Naive thymus-derived CD4-positive, alpha-beta T cell (primary cell): ENCODE measurements at places on chromosomes 5 and 9. TPM values are rescaled to one million over a fixed set of nuclear protein-coding genes. Genes with fewer than 3 reads are reported as not detected.

- no peak overlapping the region for H3K27ac ChIP-seq
- no peak for DNase-seq
- no peaks in the 10 kb centered on the region for H3K36me3 ChIP-seq
- no peak overlapping the region for H3K4me3 ChIP-seq
- H3K27me3 ChIP-seq: no peaks in the 10 kb centered on the region
- H3K4me1 ChIP-seq: no peaks in the 10 kb centered on the region
Observed at GRCh38 chr5:143554918-143555477, 151.5 kb upstream of the NR3C1 start.

- DNase-seq: no peak
- H3K27ac ChIP-seq: no peak overlapping the region
- H3K27me3 ChIP-seq: peaks cover 8% of the 10 kb centered on the region
- H3K4me3 ChIP-seq: no peak overlapping the region
Observed at GRCh38 chr9:101487443-101487840, 46.2 kb upstream of the RNF20 start.

DNA sequence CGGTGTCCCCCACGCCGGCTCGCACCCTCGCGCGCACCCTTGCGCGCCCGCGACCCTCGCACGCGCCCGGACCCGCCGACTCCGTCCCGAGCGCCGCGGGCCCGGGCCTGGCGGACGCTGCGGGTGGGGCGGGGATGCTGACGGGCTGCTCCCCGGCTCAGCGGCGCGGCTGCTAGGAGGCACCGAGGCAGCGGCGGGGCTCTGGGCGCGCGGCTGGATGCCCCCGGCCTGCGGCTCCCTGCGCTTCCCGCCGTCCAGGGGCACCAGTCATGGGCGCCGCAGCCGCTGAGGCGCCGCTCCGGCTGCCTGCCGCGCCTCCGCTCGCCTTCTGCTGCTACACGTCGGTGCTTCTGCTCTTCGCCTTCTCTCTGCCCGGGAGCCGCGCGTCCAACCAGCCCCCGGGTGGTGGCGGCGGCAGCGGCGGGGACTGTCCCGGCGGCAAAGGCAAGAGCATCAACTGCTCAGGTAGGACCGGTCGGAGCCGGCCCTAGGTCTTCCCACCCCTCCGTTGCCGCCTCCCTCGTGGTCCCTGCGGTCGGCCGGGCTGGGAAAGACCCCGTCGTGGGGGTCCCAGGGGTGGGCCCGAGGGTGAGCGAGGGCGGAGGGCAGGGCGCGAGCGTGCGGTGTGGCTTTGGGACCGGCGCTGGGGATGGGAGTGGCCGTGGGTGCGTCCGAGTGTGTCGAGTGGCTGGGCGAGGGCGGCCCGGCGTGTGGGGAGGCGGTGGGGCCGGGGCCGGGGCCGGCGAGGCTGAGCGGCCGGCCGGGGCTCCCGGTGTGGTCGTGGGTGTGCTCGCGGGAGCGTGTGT lies 530 bp downstream of the TMEFF1 start:
- H3K4me1 ChIP-seq: no peaks in the 10 kb centered on the region
- peak overlapping the region; percentile 35 for H3K4me3 ChIP-seq
- no peaks in the 10 kb centered on the region for H3K36me3 ChIP-seq
- H3K27me3 ChIP-seq: no peaks in the 10 kb centered on the region

Gene CCL19
- not detected for total RNA-seq

Gene TAF1L
- 0.05 TPM in 1 of 2 replicates, not detected in the other for total RNA-seq

Gene TRAF1
- total RNA-seq: 70.1 TPM

DNA sequence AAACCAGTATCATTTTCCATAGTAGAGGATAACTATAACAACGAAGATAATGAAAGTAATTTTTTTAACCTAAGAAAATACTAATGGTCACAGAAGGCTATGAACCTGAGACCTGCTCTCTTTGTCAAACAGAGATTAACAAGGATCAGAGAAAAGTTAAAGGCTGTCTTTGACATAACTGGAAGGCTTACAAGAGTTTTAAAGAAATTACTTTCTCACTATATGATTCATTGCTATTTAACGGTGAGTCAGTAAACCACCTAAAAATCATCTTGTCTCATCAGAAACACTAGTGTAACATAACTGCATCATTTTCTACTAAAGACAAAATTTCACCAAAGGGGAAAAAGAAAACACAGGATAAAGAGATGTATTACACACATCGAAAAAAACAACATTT lies 19.3 kb downstream of the MLANA start:
- no peaks in the 10 kb centered on the region for H3K4me1 ChIP-seq
- no peak for DNase-seq
- H3K27ac ChIP-seq: no peak overlapping the region
- H3K36me3 ChIP-seq: no peaks in the 10 kb centered on the region
- no peak overlapping the region for H3K4me3 ChIP-seq

Gene TMEM215
- not detected for total RNA-seq

DNA sequence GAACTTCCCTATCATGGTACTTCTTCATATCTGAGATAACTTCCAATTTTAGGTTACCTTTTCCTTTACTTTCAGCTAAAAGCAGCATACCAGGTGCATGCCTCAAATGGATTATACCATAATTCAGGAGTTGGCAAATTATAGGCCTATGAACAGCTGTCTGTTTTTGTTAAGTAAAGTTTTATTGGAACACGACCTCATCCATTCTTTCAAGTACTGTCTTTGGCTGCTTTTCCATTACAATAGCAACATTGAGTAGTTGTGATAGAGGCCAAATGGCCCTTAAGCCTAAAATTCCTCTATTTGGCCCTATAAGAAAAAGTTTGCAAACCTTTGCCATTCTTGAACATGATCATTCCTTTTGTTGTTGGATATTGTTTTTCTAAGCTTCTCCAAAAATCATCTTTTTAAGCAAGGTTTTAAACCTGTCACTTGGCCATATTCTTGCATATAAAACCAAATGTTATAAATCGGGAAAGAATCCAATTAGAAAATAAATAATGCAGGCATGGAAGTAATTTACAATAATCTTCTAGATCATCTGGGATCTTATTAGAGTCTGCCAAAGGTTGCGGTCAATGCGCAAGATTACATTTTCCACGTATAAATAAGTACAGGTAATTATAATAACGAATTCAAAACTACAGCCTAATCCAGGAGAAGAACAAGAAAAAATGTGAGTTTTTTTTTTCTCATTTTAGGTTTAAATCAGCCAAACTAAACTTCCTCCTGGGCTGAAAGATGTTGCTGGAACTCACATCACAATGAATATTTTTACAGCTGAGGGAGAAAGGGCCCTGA lies 226.5 kb upstream of the ANKRD55 start:
- no peaks in the 10 kb centered on the region for H3K36me3 ChIP-seq
- H3K27me3 ChIP-seq: no peaks in the 10 kb centered on the region
- H3K27ac ChIP-seq: no peak overlapping the region
- H3K4me1 ChIP-seq: no peaks in the 10 kb centered on the region
- no peak for DNase-seq
- H3K4me3 ChIP-seq: no peak overlapping the region

DNA sequence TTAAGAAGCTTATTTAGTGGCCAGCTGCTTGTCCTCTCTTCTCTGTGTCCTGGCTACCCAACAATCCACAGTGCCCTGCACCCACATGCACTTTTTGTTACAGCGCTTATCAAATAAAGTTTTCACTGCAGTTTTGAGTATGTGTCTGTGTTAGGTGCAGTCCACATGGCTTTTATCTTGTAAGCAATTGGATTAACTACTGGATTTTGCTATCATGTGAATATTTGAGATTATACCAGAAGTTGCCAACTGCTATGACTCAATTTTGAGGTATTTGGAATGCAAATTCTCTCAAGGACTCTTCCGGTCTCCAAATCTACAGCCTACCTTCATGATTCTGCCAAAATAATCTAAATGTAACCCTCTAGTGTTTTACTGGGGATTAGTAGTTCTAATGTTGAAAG lies 690.2 kb downstream of the NR2F1-AS1 start:
- no peak overlapping the region for H3K27ac ChIP-seq
- no peaks in the 10 kb centered on the region for H3K4me1 ChIP-seq
- H3K27me3 ChIP-seq: no peaks in the 10 kb centered on the region
- no peaks in the 10 kb centered on the region for H3K36me3 ChIP-seq
- H3K4me3 ChIP-seq: no peak overlapping the region

DNA sequence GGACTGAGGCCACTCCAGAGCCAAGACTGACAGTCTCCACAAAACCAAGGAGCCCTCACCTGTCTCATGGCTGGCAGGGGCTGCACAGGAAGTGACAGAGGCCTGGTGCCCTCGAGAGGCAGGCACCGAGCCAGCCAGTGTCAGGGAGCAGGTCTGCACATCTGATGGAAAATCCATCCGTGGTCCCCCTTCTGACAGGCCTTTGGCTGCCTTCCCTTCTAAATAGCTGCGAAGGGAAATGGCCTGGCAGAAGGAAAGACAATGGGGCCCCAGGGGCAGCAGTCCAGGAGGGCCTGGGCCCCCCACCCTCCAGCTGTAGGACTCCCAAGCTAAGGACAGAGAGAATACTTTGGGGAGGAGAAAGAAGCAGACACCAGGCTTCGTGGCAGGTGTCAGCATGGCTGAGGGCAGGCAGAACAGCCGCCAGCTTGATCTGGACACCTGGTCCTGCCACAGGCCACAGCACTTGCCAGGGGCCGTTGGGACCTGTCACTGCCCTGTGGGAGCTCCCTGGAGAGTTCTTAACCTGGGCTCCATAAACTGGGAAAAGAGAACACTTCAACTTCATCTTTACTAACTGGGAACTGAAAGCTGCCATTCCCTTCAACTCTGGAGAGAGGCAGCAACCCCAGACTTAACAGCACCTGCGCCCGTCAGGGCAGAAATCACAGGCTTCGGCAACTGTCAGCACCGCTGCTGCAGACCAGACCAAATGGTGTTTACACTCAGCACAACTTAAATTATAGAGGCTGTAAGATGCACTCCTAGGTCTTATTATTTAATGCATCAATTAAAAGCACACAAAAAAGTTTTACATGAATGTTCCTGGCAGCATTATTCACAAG lies 22.0 kb downstream of the ADAMTS2 start:
- H3K36me3 ChIP-seq: no peaks in the 10 kb centered on the region
- no peak overlapping the region for H3K27ac ChIP-seq
- no peak for DNase-seq
- no peaks in the 10 kb centered on the region for H3K27me3 ChIP-seq
- H3K4me1 ChIP-seq: no peaks in the 10 kb centered on the region

- no peak for DNase-seq
- H3K4me1 ChIP-seq: peaks cover 11% of the 10 kb centered on the region
- no peaks in the 10 kb centered on the region for H3K27me3 ChIP-seq
- peak overlapping the region; percentile 98 for H3K4me3 ChIP-seq
- peak overlapping the region; percentile 86 for H3K27ac ChIP-seq
Observed at GRCh38 chr9:34047864-34048726, 592 bp downstream of the UBAP2 start.

Gene PCA3
- total RNA-seq: not detected

Gene TYRP1
- not detected for total RNA-seq

DNA sequence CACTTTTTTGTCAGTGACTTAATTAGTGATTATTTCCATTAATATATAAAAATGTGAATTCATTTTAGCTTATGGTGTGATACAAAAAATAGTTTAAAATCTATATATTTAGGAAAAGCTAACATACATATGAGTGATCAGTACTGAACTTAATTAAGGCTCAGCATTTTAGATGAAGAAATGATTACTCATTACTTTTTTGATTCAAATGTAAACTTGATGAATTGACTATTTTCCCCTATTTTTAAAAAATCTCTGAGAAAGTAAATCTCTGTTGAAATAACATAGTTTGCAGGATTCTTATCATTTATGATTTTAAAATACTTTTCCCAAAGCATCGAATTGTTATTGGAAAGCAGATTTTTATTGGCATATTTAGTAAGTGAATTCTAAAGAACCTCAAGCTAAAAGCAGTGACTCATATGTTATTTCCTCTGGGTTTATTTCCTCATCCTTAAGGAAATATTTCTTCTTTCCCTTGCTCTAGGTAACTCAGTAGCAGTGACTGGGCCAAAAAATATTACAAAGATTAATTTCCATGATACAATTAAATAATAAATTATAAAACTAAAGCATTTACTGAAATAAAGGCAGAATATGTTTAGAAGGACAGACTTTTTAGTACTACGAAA lies 290.6 kb downstream of the FER start:
- no peak overlapping the region for H3K27ac ChIP-seq
- no peaks in the 10 kb centered on the region for H3K4me1 ChIP-seq
- no peak overlapping the region for H3K4me3 ChIP-seq
- no peak for DNase-seq
- no peaks in the 10 kb centered on the region for H3K36me3 ChIP-seq

DNA sequence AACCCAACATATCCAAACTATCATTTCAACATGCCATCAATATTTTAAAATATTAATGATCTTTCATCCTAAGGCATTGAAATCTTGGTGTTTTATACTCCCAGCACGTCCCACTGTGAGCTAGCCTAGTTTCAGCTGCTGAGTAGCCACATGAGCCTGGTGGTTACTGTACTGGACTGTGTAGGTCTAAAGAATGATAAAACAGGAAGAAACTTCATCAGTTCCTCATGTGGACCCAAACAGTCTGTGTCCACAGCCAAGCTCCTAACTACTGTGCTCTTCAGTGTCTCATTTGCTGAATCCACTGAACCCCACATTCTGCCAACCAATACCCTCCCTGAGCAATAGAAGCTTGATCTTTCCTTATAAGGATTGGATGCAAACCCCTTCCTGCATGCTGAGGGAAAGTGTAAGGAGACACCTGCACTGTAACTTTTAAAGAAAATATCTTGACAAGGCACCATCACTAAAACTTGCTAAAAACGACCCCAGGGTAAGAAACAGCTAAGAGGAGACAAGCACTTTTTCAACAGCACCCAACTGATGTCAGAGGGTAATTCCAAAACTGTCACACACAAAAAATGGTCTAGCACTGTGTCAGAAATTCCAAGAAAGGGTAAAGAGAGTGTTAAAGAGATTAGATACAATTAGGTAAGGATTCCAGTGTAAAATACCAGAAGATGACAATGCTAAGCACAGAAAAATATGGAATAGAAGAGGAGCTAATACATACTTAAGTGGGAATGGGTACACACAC lies 126.9 kb downstream of the SPOCK1 start:
- no peak overlapping the region for H3K27ac ChIP-seq
- no peak for DNase-seq
- H3K27me3 ChIP-seq: no peaks in the 10 kb centered on the region
- H3K4me3 ChIP-seq: no peak overlapping the region
- H3K36me3 ChIP-seq: no peaks in the 10 kb centered on the region

DNA sequence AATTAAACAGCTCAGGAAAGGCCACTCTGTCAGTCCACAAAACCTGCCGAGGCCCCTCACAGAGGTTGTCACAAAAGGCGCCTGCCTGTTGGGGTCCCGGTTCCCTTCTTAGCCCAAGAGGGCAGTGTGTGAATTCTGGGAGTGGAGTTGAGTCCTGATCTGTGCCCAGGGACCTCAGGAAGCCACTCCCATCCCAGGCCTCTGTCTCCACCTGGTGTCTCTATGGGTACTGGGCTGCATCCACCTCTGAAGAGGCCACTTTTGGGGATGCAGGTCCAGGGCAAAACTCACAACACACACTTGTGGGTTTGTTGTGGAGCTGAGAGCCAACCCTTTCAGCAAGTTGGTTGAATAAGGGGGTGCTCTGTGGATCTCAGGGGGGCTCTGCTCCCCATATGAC lies 74.3 kb upstream of the STXBP1 start:
- no peaks in the 10 kb centered on the region for H3K4me1 ChIP-seq
- no peak overlapping the region for H3K27ac ChIP-seq
- DNase-seq: no peak
- H3K4me3 ChIP-seq: no peak overlapping the region
- H3K36me3 ChIP-seq: no peaks in the 10 kb centered on the region

GRCh38 chr5:136073714-136074529 lies 45.1 kb downstream of the TGFBI start:
- H3K27ac ChIP-seq: no peak overlapping the region
- H3K27me3 ChIP-seq: no peaks in the 10 kb centered on the region
- no peak for DNase-seq

- H3K27me3 ChIP-seq: no peaks in the 10 kb centered on the region
- no peak for DNase-seq
- H3K4me1 ChIP-seq: no peaks in the 10 kb centered on the region
- H3K36me3 ChIP-seq: no peaks in the 10 kb centered on the region
- no peak overlapping the region for H3K27ac ChIP-seq
- H3K4me3 ChIP-seq: no peak overlapping the region
Observed at GRCh38 chr5:10832987-10833386, 72.0 kb upstream of the DAP start.

Gene OR1Q1
- not detected for total RNA-seq
